ENCODE measurements at places on chromosomes 7 and 10.
A peak's percentile ranks its signal among the peaks of the same experiment; 100 is the strongest.

GRCh38 chr7:84060760-84061261, 133.8 kb downstream of the SEMA3A start:
- DNase-seq = peak; percentile 67

- DNase-seq = peak; percentile 60
These were observed 1.5 kb upstream of the LOXL4 start for GRCh38 chr10:98269435-98269912.

DNA sequence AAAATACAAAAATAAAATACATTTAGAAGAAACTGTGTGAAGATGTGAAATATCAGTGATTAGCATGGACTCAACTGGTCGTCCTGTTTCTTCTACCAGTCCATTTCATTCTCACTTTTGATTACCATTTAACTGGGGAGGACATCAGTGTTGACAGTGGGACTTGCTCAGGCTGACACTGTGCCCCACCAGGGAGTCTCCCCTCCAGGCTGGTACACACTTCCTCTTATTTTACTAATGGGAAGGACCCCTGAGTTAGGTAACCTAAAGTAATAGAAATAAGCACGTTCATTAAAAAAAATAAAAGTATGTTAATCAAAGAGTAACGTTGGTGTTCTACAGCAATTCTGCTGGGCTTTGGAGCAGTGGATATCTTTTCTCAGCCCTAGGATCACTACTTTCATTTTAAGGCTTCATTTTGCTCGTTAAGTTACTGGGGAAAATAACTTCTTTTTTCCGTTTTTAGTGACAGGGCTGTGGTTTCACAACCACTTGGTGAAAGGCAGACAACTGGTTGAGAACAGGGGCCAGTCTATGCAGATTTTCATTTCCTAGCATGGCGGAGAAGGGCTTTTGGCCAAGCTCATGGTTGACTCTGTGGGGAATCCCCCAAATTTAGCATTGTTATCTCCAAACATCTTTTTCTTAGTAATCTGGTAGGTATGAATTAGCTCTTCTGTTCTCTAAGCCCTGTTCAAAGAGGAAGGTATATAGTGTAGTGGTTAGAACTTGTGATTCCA, 2.1 kb downstream of the SNX10 start:
- no peak for DNase-seq

DNA sequence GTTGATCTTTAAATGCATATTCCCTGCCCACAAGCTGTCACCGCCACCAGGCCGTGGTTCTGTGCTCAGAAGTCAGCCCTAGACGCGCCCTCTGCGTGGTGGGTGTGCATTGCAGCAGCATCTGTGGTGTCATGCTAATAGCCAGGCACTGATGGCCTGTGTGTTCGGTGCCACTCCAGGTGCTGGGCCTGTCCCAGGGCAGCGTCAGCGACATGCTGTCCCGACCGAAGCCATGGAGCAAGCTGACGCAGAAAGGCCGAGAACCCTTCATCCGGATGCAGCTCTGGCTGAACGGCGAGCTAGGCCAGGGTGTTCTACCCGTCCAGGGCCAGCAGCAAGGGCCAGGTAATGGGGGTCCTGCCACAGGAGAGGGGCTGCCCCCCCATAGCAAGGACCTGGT, 82.5 kb upstream of the SH2B2 start:
- DNase-seq = no peak

GRCh38 chr7:44110719-44111635, 6.8 kb downstream of the AEBP1 start:
- DNase-seq = no peak

DNA sequence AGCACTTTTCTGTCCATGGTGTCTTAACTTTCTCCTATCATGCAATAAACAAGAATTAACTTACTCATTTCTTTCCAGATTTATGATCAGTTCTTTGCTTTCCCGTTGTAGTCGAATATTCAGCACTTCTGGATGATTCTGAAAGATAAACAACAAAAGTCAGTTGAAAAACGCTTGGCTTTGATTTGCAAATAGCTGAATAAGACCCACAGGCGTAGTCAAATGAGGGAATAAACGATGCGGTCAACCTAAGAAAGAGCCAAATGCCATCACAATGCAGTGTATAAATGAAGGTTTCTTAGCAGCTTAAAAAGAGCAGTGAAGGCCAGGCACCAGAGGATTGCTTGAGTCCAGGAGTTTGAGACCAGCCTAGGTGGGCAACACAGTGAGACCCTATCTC, 109.4 kb downstream of the ADAM12 start:
- DNase-seq = no peak

DNA sequence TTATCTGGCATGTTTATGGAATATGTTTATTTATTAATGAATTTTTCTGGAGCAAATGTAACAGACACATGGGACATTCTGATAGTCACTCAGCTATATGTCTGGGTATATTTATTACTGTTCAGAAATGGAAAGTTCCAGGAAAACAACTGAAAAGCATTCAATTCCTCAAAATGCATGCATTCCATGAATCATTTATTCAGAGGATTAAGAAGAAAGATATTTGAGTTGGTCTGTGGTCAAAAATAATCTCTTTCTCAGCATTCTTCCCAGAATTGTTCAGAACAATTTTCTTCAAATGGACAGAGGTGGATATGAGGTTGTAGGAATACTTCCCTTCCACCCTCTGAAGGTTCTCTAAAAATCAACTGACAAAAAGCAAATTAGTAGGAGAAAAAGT, 97.6 kb upstream of the ITGB1 start:
- no peak for DNase-seq

- peak; percentile 39 for DNase-seq
These were observed 4.9 kb downstream of the PRTFDC1 start for GRCh38 chr10:24947304-24948097.

DNA sequence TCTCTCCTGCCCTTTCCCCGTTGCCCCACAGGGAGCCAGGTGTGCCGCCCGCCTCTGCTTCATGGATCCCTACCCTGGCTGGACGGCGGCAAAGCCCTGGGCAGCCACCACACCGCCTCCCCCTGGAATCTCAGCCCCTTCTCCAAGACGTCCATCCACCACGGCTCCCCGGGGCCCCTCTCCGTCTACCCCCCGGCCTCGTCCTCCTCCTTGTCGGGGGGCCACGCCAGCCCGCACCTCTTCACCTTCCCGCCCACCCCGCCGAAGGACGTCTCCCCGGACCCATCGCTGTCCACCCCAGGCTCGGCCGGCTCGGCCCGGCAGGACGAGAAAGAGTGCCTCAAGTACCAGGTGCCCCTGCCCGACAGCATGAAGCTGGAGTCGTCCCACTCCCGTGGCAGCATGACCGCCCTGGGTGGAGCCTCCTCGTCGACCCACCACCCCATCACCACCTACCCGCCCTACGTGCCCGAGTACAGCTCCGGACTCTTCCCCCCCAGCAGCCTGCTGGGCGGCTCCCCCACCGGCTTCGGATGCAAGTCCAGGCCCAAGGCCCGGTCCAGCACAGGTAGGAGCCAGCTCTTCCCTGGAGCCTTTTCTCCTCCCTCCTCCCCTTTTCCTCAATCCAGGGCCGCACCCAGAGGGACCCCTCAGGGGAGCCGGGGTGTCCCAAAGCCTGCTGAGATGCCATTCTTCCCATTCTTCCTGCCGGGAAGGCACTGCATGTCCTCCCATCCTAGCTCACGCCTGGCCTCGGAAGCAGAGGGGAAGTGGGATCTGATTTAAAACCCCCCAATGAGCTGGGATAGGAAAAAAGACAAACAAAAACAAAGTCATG, 4.0 kb downstream of the GATA3 start:
- DNase-seq = no peak

DNA sequence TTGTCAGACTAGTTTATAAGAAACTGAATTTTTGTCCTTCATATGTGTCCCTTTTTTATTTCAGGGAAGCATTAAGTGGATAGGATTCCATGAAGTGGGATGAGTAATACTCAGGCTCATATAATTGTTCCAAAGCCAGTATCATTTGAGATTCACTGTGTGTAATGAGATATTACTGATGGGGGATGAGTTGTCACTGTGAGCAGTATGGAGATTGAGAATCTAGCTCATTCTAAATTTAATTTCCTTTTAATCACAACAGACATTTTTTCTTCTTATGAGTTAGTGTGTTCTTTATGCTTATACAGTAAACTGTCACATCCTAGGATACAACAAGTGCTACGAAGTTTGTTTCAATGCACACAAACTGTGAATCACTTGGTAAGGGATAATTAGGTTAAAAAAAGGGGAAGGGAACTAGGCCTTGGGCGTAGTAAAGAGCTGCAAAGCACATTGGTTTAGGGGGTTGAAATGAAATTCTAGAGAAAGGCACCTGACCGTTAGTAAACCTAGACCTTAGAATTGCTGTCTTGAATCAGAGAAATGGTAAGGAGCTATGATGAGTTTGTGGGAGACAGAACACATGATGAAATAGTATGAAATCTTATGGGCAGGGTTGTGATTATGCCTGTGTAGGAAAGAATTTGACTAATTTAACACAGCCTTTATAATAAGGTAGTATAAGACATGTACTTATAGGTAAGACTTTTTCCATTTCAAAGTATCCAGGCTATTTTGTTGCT, 153.4 kb downstream of the MLLT10 start:
- no peak for DNase-seq

GRCh38 chr10:5616046-5616445, 50.3 kb downstream of the ASB13 start:
- DNase-seq = no peak

DNA sequence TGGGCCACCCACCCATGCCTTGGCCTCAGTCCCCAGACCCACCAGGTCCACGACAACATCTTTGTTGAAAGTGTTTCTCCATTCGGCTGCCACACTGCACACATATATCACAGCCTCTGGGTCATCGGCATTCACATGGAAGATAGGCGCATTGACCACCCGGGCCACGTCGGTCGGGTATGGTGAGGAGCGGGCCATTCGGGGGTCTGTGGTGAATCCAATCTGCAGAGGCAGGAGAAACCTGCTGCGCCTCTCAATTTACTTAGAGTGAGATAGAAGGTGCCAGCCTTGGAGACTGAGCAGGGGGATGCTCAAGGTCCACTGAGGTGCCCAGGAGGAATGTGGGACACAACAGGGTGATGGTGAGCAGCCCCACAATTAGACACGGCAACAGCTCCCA, 16.4 kb downstream of the OGDHL start:
- DNase-seq = no peak

DNA sequence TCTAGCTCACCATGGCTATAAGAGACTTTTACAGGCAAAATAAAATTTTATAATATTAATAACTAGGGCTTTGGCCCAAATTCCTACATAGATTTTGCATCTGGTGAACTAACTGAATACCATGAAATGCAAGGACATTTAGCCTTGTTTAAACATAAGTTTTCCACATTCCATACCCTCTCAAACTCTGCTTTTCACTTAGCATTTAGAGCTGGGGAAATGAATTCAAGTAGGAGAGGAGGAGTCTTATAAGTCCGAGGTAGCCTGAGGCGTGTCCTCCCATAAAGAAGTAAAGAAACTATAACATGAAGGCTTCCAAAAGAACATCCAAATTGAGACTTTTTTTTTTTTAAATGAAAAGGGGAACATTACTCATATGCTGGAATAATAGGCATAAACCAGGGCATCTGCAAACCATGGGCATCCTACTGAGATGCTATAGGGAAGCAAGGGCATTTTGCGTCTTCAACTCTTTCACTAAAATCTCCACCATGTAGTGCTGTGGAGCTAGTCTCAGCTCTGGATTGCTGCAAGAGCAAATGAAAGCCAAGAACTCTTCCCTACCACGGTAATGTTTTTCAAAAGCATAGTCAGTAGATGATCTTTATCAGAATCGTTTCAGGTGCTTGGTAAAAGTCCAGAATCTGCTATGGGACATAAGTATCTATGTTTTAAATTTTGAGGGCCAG, 79.1 kb downstream of the PALS2 start:
- DNase-seq = no peak
